Hypothalamus (tissue), 51 donors: ENCODE measurements at places on chromosomes 11 and 22.

- DNase-seq: no peak
Measured at GRCh38 chr11:60133917-60134316, 45.5 kb downstream of the MS4A2 start.

DNA sequence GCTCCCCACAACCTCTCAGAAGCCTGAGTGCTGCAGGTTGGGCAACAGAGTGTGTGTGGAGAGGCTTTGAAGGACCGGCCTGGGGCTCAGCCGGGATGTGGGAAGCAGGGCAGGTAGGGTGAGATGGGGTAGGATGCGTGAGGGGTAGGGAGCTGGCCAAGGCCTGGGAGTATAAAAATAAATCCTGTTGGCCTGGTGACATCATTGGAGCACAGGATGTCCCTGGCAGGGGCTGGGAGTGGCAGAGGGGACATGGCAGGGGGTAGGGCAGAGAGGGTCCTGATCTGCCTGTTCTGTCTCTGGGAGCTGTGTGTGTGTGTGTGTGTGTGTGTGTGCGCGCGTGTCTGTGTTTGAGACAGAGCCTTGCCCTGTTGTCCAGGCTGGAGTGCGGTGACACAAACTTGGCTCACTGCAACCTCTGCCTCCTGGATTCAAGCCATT lies 28.6 kb downstream of the TEF start:
- DNase-seq: no peak

- no peak for DNase-seq
Measured at GRCh38 chr11:32232516-32232915, 141.6 kb downstream of the RCN1 start.

DNA sequence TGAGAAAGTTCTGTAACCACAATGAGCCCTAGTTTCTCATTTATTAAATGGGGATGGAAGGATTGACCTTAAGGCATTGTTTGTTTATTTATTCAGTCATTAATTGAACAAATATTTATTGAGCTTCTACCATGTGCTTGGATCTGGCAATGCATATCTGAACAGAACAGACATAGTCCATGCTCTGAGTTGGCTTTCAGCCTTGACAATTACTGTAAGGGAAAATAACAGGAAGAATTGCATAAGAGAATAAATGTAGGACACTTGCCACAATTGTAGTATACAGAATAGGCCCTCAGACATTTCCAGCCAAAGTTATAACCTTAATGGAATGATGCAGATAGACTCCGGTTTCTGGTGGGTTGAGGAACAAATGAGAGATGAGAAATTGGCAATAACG lies 160.5 kb upstream of the TTC12 start:
- no peak for DNase-seq

DNA sequence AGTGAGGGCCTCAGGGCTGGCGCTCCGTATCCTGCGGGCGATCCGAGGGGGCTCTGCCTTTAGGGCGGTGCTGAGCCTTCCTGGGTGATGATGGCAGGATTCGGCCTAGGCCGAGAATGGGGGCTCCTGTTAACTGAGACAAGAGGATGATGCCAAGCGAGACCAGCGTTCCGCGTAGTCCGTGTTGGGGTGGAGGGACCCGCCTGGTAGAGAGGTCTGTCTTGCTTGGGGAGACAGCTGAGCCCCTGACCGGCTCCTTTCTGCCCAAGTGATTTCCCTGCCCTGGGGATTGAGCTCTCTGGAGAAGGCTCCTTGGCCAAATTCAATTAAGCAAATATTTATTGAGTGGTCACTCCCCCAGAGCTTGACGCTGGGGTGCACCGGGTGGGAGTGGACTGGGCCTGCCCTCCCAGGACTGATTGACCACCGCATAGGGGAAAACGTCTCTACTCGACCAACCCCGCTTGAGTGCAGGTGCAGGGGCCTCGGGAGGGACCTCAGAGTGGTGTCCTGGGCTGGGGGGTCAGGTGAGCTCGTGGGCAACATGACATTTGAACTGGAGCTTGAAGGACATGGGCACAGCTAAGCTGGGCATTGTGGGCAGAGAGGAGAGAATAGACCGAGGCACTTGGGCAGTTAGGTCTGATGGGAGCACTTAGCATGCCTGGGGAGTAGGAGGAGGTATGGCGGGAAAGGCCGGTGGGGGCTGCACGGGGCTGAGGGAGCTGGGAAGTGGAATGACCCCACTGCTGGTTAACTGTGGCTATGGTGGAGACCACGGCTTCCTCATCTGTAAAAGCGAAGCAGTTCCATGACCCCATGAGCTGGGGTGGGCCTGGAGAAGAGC lies 1.1 kb downstream of the GNAZ start:
- no peak for DNase-seq

DNA sequence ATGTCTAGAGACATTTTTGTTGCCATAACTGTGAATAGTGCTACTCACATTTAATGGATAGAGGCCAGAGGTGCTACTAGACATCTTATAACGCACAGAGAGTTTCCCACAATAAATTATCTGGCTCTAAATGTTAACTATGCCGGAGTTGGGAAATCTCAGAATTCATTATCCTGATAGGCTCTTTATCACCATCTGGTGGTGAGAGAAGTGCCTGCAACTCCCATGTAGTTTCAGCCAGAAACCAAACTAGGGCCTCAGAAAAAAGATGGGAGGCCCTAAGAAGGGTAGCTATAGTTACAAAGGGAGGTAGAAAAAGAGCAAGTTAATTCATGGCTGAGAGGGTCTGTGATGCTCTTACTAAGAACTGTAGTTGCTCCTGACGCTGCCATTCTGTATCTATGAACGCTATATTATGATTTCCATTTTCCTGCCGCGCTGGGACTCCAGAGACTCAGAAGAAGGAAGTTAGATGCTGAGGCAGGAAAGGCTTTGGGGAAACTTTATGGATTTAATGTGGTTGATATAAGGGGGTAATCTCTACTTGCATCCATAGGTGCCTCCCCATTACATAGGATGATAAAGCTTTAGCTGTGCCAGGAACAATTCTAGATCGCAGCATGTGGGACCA lies 22.9 kb upstream of the MRPL17 start:
- no peak for DNase-seq

DNA sequence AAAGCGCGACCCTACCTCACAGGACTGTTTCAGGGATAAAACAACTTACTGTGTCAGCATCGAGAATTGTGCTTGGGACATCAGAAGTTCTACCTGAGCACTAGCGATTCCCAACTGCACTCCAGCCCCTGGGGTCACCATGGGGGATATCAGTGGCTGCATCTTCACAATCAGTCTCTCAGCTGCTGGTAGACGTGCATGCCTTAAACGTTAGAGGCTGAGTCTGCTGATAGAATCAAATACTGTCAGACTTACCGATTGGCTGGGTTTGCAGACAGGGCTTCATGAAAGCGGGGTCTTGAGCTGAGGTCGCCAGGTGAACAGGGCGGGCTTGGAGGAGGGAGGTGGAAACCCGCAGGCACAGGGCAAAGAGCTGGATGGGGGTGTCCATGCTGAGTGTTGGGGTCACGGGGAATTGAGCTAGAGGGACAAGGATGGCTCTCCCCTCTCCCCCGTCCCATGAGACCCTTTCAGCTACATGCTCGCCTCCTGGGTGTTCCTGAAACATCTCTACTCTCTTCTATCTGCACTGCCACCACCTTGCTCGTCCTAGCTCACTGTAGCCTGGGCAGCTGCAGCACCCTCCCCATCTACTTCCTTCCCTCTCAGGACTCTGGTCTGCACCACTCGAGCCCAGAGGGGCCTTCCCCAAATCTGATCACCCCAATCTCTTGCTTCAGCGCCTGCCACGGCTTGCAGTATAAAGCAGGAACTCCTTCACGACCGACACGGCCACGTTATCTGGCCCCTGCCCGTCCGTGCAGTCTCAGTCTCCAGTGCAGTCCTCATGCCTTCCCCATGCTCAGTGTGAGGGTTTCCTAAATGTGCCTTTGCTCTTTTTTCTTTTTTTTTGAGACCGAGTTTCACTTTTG lies 43.5 kb downstream of the ST14 start:
- DNase-seq: no peak

DNA sequence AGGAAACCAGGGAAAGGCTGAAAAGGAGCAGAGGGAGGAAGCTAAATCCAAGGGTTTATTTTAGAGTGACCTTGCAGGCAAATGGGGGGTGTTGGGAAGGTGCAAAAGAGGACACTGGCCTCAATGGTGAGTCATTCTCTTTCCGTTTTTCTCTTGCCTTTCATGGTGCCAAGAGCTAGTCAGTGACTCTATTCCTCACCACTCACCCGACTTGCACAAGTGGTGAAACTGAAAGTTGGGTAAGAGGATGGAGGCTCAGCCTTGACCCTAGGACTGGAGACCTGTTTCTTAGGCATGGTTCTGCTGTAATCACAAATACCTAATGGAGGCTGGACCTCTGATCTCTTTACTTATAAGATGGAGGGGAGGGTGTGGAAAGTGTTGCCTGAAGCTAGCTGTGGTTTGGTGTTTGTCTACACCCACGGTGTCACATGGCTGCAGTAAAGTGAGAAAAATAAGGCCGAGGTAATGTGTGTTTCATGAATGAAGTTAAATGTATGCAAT lies 67.3 kb upstream of the CREB3L1 start:
- DNase-seq: no peak

GRCh38 chr11:76761718-76762355 lies 21.3 kb upstream of the TSKU start:
- no peak for DNase-seq

DNA sequence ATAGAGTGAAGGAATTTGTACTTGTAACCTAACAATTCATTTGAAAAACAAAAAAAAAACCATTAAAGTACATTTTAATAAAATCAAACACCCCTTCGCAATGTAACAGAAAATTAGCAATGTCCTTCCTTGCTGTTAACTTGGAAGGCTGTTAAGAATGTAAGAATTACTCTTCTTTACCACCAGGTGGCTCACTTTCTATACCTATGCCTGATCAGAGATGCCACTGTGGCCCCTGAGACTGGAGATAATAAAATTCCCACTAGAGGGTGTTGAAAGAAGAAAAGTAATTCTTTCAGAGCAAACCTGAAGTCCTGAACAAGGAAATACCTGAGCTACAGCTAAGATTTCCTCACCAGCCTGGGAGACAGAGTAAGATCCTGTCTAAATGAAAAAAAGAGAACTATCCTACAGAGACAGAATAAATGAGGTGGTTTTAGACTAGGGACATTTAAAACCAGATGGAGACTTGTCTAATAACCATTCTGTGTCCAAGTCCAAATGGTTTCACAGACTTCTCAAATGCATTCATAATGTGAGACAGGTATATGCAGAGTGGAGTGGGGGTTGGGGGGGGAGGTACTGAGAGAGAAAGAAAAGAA lies 1089.3 kb downstream of the FAM181B start:
- no peak for DNase-seq

DNA sequence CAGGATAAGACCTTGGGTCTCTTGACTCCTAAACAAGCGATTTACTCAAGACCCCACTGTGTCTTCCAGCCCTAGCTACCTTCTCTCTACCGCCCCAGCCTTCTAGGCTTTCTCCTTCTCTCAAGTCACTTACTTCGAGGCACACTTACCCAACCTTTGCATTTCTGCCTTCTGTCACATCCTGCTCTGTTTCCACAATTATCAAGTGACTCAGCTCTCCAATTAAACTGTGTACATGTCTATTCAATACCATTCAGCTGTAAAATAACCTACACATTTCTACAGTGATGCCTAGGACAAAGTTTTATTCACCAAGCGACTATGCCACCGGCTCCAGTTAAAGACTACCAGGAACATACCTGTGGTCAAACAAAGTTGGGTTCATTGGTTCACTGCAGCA lies 69.0 kb downstream of the LARGE1 start:
- no peak for DNase-seq

DNA sequence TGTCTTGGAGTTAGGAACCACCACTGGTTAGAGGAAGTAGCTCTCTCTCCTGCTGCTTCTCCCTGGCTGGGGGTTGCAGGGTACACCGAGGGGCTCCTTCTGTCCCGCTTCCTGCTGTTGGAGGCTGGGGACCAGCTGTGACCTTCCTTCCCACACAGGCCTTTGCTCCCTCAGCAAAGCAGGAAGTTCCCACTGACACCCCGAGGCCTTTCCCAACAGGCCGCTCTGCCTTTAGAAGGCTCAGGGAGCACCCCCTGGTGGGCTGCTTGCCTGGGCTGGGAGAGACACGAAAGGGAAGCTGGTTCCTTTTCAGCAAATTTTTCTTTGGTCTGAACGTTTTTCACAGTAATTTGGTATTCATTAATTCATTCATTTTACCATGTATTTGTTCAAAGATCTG lies 527.9 kb upstream of the B3GAT1 start:
- no peak for DNase-seq

GRCh38 chr11:14619603-14620531 lies 23.7 kb upstream of the PDE3B start:
- DNase-seq: no peak

GRCh38 chr11:68469122-68469521 lies 8.6 kb downstream of the PPP6R3 start:
- DNase-seq: no peak

- no peak for DNase-seq
Measured at GRCh38 chr11:101346591-101346990, 217.0 kb upstream of the PGR start.

DNA sequence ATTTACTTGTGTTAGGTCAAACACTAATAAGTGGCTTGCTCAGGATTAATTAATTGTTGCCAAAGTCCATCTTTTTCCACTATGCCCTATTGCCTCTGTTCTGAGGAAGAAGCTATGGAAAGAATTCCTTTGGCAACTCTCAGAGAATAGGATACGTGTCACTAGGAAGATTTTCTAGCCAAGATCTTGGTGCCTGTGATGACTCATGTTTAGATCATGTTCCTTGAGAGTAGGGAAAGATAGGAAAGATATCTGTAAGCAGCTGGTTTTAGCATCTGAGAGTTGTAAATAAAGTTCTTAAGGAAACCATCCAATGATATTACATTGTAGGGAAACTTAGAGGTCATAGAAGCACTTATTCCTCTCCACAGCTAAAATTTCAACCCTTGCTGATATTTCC lies 15.7 kb downstream of the SLN start:
- DNase-seq: no peak

DNA sequence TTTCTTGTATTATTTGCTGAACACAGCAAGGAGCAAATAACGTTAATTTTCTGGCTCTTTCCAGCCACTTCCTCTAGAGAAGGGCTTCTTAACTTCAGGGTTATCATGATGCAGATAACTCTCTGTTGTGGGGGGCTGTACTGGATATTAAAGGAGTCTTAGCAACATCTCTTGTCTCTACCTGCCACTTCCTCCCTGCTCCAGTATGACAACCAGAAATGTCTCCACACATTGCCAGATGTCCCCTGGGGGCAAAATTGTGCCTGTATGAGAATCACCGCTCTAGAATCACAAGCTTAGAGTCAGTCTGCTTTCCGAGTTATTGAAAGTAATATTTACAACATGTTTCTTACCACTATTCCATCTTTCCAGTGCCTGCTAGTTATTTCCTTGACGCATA lies 6.8 kb downstream of the JRKL start:
- no peak for DNase-seq

GRCh38 chr11:76114238-76114637 lies 92.1 kb downstream of the WNT11 start:
- no peak for DNase-seq
